ENCODE measurements at places on chromosomes 1 and 21.

DNA sequence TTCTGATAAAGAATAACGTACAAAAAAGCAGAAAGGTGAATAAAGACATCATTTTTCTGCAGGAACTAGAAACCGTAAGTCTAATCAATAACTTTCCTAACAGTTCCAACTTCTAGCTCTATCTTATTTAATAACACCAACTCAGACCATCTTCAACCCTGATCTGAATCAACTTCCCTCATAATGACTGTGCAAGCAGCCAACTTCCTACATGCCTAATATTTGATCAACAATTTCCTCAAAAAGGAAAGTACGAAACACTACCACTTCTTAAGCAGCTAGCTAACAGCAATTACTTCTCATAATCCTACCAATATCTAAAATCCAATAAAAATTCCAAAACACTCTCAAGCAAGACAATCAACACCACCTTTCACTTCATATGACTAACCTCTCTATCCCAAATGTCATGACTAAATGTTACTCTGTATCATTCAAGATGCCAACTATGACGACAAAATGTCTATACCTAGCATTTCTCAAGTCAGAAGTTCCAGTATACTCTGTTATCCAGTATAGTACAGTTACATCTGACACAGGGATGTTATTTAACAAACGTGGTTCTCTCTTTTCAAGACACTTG lies 1.7 kb downstream of the COP1 start:
- DNase-seq: no peak

DNA sequence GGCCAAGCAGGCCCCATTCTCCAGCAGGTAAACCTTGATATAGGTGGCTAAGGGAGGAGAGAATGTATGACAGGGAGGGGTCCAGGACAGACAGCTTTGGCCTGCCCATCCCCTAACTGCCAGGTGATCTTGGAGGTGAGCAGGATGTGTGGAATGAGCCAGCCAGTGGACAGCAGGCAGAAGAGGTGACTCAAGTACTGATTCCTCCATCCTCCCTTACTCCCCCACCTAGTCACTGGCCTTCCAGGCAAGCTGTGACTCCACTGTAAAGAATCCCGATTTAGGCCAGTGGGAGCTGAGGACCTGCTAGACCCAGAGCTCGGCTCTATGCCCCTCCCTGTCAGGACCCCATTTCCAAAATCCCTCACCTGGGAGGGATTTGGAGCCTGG lies 36.6 kb downstream of the RIMS3 start:
- no peak for DNase-seq

DNA sequence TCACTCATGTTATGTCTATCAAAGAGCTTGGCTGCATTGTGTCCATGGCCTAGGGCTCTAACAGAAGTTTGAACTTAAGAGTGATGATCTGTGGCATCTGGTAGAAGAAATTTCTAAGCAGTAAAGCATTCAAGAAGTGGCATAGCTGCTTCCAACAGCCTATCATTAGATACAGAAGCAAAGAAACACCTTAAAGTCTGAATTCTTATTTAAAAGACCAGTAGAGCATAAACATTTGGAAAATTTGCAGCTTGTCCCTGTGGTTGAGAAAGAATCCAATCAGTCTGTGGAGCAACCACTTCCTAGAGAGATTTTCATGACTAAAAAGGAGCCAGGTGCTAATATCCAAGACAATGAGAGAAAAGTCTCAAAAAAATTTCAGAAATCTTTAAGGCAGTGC lies 165.5 kb downstream of the SNX7 start:
- no peak for DNase-seq

DNA sequence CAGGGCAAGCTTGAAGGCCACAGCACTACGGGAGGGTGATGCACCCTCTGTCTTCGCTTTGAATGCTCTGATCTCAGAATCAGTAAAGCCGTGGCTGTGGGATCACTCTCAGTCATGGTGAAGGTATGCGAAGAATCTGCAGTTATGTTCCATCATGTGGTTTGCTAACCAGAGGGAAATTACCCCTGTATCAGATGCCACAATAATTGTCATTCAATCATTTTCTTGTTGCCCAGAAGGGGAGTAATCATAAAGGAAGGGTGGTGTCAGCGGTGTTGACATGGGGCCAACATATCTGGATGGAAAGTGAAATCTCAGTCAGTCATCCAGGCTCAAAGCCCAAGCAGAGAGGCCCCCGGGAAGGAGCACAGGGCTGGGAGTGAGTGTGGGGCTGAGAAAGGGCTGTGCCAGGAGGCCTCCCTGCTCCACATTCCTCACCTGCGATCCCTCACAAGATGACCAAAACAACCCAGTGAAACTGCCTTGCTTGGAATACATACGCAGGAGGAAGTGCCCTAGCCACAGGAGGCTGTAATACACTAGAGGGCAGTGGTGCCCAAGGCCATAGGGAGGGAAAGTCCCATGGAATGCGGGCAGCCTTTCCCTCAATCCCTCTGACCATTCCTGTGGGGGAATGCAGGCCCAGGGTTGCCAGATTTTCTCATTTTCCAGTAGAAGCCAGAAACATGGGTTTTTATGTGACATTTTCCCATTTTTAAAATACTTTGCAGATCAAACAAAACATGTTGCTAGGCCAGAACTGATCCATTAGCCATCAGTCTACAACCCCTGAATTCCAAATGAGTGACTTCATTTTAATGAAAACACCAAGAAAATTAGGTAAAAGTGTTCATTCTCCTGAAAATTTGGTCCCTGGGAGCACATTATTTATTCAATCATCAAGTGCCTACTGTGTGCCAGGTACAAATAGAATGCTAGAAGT lies 95.7 kb upstream of the VANGL1 start:
- DNase-seq: no peak

- DNase-seq: no peak
Observed at GRCh38 chr1:202140833-202141232, 3.7 kb downstream of the ARL8A start.

DNA sequence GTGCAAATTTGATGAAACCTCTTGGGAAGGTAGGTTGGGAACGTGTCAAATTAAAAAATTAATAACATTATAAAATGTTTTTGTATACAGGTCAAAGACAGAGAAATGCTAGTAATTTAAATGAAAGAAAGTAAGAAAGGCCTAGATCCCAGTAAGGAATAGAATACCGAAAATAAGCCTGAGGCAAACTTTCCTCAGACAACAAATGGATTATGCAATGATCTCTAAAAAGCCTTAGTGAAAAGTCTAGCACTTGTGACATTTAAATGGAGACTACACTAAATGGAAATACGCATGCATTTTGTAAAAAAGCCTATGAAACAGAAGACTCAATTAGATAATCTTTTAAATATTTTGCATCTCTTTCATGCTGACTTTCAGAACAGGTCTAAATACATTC lies 138.5 kb upstream of the ZNHIT6 start:
- no peak for DNase-seq

DNA sequence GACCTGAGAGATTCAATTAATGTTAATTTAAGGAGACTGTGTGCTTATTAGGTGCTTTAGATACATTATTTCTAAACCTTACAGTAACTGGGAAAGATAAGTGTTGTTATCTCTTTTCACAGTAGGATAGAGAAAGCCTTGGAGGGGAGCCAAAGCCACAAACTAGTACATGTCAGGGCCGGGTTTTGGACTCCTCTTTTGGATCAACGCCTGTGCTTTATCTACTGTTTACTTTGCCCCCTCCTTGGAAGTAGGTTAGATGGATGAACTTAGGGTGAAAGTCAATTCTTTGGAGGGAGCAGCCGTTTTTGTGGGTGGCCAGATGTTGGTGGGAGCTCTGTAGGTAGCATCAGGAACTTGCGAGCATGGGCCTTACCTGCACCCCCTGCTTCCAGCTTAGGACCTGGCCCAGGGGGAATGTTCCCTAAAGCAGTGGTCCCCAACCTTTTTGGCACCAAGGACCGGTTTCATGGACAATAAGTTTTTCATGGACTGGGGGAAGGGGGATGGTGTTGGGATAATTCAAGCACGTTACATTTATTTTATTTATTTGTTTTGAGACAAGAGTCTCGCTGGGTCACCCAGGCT lies 1.7 kb downstream of the HHAT start:
- no peak for DNase-seq

GRCh38 chr1:17795081-17795809 lies 40.1 kb downstream of the ACTL8 start:
- no peak for DNase-seq

GRCh38 chr1:233299450-233299849 lies 3.9 kb upstream of the PCNX2 start:
- no peak for DNase-seq

- DNase-seq: no peak
Observed at GRCh38 chr1:243364866-243365265, 109.0 kb downstream of the SDCCAG8 start.

DNA sequence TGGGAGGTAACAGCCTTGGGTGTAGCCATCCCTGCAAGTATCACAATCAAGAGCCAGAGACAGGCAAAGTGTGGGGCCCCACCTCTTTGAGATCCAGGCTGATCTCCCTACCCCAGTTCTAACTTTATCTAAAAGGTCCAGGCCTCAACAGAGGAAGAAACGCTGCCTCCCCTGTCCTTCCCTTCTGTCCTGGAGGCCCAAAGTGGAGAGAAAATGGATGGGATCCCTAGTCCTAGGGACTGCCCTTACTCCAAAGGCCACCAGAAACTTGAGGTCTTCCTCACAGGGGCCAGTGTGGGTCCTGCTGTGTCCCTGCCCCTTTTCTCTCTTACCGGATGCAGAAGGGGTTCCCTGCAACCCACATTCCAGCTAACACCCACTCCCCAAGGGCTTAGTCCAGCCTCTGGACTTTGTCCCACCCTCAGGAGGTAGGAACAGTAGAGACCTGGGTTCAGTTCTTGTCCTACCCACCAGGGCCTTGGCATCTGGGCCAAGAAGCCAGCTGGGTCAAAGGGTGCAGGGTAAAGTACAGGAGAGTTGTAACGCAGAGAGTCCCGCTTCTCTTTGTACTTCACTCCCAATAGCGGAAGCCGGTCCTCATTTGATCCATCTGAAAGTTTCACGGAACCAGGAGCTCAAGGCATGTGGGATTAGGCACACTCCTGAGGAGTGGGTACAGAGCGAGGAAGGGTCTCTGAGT lies 1.9 kb downstream of the HDGF start:
- DNase-seq: no peak

DNA sequence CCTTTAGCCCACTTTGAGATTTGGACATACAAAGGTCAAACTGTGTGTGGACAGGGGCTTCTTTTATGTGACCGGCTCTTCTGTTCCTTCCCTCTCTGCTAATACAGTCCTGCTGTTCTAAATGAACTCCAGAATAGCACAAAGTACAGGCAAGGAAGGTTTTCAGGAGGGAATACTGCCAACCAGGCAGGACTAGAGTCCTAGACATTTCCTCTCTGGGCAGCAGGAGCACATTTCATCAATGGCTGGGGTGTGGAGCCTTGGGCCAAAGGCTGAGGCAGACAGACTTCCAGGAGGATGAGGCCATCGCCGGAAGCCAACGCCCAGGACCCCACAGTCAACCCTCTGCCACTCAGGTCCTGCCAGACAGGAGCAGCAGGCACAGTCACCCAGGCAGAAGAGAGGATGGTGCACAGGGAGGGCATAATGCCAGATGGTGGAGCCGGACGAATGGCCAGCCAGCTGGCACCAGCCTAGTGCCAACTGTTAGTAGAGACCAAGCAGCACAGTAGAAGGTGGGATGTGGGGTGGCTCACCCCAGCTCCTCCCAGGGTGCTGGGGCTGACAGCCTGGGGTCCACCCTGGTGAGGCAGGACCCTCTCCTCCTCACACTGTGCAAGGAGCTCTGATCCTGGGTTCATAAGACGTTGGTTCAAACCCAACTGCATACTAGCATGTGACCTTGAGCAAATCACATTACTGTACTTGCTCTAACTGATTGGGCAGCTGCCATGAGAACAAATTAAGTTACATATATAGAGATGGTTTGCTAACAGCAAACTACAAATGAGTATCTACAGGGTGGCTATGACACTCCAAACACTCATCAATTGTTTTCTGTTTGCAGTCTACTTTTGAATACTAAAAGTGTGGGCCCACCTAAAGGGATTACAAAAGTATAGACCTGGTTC lies 410.7 kb downstream of the SIPA1L2 start:
- no peak for DNase-seq

GRCh38 chr1:58249737-58250586 lies 296.6 kb downstream of the OMA1 start:
- DNase-seq: no peak

DNA sequence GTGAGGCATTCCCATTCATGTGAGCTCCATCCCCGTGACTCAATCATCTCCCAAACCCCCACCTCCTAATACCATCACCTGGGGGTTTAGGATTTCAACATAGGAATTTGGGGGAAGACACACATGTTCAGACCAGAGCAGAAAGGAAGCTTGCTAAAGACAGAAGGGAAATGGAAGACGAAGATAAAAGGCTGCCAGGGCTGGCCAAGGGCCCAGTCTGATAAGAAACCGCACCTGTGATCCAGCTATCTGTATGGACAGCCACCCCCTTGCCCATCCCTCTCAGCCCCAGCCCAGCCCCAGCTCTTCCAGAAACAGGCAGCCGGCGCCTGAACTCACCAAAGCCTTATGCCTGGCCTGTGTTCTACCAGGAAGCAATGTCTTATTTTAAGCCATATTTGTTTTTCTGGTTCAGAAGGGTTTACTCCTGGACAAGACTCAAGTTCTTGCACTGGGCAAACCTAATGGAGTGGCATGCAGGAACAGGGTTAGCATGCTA lies 198.4 kb upstream of the VAMP3 start:
- DNase-seq: no peak

- DNase-seq: no peak
Observed at GRCh38 chr1:228316589-228317387, 89.8 kb downstream of the TRIM11 start.

DNA sequence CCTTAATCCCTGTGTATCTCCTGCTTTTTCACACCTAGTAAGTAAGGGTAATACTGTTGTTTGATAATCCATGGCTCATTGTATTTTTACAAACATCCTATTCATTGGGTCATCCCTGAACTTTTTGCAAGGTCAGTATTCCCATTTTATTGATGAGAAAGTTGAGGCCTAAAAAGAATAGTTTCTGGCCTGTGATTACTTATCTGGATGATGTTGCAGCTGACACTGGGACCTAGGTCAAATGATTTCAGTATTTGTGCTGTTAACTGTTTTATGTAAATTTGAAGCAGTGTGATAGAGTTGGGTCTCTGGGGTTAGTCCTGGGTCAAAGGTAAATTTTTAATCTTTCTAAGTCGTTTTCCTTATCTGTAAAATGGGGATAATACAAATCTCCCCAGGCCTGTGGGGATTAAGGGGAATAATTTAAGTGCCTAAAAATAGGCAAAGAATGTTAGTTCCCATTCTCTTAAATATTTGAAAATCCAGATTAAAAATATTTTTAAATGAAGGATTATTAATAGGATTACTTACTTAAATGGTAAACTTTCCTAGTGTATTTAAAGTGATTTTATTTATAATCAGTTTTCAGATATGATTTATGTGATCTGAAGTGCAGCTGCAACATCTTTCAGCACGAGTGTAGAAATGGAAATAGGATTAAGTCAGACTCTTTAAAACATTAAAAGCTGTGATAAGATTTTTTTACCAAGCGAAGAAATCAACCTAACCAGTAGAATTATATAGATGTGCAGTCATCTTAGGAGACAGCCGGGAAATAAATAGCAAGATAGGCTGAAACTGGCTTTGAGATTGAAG lies 4.3 kb downstream of the PPP2R5A start:
- DNase-seq: no peak

GRCh38 chr1:223114871-223115270 lies 28.2 kb downstream of the TLR5 start:
- DNase-seq: no peak
